NCI-H2029 treated with DMSO at 0.1 percent for 48 hours (cell line): ENCODE measurements at places on chromosomes 5 and 9.

GRCh38 chr5:73921741-73922140 lies 295.7 kb downstream of the ARHGEF28 start:
- DNase-seq, result no peak

DNA sequence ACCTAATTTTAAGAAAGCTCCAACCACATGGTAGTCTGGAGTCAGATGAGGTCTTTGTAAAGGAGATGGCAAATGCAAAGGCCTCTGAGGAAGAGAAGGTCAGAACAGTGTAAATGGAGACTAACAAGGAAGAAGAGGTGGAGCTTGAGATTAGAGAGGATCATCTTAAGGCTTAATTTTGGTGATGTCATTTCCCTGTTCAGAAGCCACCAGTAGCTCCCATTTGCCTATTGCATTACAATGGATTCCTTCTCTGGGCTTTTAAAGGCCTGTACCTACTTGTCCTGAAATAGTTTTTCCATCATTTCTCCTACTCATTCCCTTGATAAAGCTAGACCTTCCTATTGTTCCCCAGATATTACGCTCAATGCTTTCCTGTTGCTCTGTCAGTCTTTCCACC lies 16.1 kb downstream of the PCSK5 start:
- no peak for DNase-seq

GRCh38 chr5:124438903-124439281 lies 307.5 kb downstream of the ZNF608 start:
- no peak for DNase-seq

DNA sequence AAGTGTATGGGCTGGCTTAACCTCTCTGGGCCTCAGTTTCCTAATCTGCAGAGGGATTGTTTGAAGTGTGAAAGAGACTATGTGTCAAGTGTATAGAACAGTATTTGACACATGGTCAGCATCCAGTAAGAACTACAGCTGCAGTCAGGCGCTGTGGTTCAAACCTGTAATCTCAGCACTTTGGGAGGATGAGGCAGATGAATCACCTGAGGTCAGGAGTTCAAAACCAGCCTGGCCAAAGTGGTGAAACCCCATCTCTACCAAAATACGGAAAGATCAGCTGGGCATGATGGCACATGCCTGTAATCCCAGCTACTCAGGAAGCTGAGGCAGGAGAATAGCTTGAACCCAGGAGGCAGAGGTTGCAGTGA lies 31.9 kb upstream of the STING1 start:
- no peak for DNase-seq

- DNase-seq, result no peak
Measured at GRCh38 chr5:173659423-173659822, 43.0 kb upstream of the BOD1 start.

DNA sequence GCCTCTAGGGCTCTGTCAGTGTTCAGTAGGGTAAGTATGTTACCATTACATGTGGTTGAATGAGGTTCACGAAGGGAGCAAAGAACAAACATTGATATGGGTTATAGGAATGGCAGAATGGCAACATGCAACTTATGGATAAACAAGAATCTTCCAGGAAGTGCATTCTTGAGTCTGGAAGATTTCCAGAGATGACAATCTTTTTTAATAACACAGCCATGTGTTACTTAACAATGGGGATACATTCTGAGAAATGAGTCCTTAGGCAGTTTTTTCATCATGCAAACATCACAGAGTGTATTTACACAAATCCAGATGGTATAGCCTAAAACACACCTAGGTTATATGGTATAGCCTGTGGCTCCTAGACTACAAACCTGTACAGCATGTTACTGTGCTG lies 9.1 kb upstream of the SLC28A3 start:
- no peak for DNase-seq

DNA sequence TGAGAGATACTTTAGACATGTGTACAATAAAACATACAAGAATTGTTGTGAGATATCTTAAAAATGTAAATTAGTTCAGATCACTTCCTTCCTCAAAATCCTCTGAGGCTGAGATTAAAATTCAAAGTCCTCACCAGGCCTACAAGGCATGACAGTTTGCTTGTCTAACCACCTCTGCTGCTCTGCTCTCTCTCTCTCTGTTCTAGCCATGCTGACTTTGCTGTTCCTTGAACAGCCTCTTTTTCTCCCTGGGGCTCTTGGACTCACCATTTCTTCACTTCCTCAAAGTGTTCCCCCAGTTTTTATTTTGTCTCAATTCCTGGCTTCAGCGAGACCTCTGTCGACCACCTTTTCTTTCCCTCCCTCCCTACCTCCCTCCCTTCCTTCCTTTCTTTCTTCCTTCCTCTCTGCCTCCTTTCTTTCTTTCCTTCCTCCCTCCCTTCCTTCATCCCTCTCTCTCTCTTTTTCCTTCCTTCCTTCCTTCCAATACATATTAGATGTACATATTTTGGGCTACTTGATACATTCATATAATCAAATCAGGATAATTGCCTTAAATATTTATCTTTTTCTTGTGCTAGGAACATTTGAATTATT lies 27.0 kb downstream of the CATSPER3 start:
- DNase-seq, result no peak

- DNase-seq, result no peak
Measured at GRCh38 chr5:144318011-144318410, 147.3 kb downstream of the KCTD16 start.

- DNase-seq, result no peak
Measured at GRCh38 chr9:133693703-133694529, 44.2 kb downstream of the SARDH start.

DNA sequence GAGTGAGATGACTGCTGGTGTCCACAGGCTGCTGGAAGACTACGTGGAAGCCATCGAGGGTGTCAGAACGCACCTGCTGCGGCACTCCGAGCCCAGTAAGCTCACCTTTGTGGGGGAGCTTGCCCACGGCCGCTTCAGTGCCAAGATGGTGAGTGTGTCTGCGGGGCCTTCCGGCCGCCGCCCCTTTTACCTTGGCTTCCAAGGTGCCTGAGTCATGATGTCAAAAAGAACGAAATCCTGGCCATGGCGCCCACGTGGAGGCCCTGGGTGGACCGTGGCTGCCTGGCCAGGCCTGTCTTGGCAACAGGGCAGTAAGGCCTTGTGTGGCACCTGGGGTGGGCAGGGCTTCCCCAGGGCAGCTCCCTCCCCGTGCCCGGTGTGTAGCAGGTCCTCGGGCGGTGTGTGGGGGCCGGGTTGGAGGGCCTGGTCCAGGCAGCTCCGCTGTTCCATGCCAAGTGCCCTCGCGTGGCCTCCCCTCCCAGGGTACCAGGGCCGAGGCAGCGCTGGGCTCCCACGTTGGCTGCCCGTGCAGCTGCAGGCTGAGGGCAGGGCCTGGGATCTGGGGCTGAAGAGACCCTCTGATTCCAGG lies 7.8 kb downstream of the DPP7 start:
- DNase-seq, result no peak

DNA sequence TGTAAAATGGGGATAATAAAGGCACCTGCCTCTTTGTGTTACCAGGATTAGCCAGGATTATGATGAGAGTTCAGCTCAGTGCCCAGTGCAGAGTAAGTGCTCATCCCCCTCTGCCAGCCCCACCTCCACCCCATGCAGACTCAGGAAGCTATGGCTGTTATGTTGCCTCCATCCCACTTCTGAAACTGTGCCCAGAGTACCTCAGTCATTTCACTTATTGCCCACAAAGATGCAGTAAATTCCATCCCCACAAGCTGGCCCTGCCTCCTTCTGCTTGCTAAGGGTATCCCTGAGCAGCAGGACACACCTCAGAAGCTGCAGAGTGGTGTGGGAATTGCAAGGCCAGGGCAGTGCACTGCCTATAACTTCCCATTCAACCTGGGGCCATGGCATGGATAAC lies 415.1 kb downstream of the SPOCK1 start:
- no peak for DNase-seq

DNA sequence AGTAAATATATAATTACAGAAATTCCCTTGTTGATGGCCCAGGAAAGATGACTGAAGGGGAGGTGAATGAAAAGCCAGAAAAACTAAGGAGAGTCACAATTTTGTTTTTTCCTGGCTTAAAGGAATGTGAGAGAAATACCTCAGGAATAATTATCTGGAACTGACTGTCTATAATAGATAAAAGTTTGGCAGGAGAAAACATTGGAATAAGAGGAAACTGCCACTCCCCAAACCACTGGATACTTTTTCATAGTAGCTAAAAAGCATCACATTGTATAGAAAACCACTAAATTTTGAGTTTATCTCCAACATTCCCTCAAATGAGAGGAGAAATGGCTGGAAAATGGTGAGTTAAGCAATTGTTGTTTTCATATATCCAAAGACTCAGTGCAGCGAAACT lies 326.0 kb downstream of the NPR3 start:
- no peak for DNase-seq

- DNase-seq, result no peak
Measured at GRCh38 chr9:111648066-111648465, 13.3 kb upstream of the GNG10 start.

DNA sequence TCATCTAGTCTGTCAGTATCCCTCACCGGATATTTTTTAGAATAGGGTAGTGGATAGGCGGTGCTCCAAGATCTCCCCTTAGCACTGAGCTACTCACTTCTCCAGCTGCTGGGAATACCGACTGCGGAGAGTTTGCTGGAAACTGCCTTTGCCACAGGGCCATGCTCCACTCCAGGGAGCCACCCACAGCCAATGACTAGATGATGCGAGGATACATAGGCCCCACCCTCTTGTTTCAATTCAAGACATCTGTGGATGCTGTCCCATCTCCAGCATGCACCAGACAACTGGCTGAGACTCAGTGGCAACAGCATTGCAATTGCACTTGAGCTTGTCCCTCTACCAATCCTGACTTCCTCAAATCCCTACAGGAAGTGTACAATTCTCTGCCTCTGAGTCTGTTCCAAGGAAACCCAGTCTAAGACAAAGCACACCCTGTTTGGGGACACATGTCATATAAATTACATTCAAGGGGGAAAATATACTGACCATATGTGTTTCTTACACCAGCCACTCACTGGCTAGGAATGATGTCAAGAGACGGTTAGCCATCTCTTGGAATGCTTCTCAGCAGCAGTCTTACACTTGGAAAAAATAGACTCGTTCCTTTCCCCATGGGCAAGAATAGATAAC lies 312.6 kb upstream of the KIF2A start:
- DNase-seq, result no peak

GRCh38 chr5:172437445-172438318 lies 16.6 kb downstream of the SH3PXD2B start:
- DNase-seq, result peak; percentile 91

DNA sequence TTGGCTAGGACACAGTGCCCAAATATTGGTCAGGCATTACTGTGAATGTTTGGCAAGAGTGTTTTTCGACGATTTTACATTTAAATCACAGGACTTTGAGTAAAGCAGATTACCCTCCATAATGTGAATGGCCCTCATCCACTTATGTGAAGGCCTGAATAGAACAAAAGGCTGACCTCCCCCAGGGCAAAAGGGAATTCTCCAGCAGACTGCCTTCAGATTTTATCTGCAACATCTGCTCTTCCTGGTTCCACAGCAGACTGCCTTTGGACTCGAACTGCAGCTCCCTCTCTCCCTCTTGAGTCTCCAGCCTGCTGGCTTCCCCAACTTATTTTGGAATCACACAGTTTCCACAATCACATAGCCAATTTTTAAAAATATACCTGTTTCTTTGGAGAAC lies 7.1 kb upstream of the TMEM215 start:
- no peak for DNase-seq

- DNase-seq, result no peak
Measured at GRCh38 chr9:113397203-113397631, 3.9 kb downstream of the ALAD start.

- no peak for DNase-seq
Measured at GRCh38 chr5:178318893-178319292, 86.3 kb upstream of the PHYKPL start.

DNA sequence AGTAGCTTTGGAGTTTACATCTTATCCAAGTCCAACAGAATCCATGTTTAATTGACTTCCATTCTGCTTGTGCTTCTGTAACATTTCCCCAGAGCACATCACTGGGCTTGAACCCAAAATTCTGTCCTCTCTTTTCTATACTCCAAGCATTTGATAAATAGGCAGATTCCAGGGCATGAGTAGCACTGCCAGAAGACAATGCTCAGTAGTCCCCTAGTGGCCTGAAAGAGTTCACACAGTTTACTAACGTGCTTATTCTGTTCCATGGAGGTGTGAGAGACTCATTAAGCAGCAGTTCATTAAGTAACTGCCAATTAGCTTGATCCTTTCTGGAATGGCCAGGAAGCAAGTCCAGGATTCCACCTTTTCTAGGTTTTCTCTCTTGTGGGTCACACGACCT lies 9.4 kb upstream of the GABRA6 start:
- DNase-seq, result no peak

DNA sequence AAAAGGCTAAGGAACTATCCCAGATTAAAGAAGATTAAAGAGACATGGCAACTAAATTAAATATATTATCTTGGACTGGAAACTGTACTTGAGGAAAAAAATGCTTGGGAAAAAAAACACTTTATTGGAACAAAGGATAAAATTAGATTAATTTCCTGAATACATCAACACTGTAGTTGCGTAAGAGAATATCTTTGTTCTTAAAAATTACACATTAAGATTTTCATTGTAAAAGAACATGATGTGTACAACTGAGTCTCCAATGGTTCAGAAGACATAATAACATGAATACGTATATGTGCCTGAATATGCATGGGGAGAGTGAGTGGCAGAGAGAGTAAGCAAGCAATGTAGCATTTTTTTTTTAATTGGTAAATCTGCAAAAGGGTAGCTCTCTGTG lies 2.8 kb downstream of the AP3B1 start:
- DNase-seq, result no peak

DNA sequence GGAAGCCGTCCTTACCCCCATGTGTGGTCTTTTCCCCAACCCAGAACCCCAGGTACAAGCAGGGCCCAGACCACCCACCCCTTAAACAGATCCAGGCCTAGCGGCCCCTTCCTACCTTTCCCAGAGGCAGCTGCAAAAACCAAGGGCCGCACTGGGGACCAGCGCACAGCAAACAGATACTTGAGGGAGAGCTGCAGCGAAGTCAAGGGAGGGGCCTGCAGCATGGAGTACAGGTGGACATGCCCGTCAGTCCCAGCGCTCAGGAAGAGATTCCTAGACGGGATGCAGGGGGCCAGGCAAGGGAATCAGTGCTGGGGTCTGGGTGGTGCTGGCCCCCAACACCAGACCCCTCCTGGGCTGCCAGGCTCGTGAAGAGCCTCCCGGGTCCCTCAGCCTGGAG lies 22.5 kb downstream of the DYNC2I2 start:
- no peak for DNase-seq

DNA sequence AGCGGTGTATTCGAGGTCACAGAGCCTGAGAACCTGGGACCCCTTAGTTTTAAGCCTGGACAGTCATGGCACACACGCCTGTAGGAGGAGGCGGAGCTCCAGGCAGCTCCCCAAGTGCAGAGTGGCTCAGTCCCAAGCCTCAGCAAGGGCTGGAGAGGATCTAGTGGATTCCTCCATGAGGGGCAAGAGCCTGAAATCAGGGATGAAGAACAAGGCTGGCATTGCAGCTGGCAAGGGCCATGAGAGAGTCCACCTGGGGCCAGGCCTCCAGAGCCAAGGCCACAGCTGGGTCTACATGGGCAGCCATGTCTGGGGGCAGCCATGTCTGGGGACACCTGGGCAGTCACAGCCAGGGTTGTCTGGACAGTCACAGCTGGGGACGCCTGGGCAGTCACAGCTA lies 21.9 kb downstream of the ADAMTSL2 start:
- DNase-seq, result no peak

- DNase-seq, result no peak
Measured at GRCh38 chr9:35656831-35657545, 831 bp downstream of the RMRP start.
